ENCODE measurements at places on chromosomes 6 and 20.
A peak's percentile ranks its signal among the peaks of the same experiment; 100 is the strongest.

GRCh38 chr20:32495217-32495565 is 89.9 kb downstream of the NOL4L start:
- no peak for DNase-seq

DNA sequence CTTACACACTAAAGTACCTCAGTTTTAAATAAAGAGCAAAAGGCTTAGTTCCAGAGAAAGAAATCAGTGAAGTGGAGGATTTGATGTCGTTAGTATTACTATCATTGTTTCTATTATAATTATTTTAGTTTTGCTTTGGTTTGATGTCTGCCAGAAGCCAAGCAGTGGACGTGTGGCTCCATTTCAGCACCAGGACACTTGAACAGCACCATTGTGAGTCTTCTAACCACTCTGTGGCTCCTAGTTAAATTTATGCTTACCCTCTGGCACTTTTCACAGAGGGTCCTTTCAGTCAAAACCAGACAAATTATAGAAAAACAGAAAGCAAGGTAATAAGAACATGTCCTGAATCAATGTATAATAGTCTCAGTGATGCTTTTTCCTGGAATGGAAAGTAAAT is 3.4 kb downstream of the COL9A1 start:
- DNase-seq, result no peak

- DNase-seq, result peak; percentile 60
Measured at GRCh38 chr6:37222125-37222967, 35.2 kb upstream of the TBC1D22B start.

- no peak for DNase-seq
Measured at GRCh38 chr6:37861452-37861851, 41.9 kb downstream of the ZFAND3 start.

DNA sequence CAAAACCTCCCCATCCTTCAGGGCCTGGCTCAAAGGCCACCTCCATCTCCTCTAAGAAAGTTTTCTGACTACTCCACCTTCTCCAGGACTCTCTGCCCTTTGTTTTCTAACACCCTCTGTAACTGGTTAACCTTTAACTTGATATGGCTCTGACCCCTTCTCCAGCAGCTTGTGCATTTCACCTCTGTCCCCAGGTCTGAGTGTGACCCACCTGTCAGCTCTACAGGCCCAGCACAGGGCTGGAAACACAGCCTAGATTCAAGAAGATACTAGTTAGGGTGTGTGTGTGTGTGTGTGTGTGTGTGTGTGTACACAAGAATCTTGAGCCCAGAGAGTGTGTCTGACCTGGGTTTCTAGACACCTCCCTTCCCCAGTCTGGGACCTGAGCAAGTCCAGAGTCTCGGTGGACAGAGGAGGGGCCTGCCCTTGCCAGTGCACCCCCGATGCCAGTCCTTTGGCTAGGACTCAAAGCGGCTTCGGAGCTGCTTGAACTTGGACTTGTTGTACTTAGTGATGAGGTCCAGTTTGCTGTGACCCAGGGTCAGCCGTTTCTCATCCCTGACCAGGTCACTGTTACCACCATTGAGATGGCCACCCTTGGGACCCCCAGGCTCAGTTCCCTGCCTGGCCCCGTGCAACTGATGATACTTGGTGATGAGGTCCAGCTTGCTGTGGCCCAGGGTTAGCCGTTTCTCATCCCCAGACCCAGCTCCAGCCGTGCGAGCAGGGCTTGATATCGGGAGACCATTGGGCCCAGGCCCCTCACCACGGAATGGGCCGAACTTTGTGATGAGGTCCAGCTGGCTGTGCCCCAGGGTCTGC is 1.7 kb upstream of the EIF6 start:
- no peak for DNase-seq

- no peak for DNase-seq
Measured at GRCh38 chr6:72849346-72849745, 227.5 kb downstream of the KCNQ5 start.

DNA sequence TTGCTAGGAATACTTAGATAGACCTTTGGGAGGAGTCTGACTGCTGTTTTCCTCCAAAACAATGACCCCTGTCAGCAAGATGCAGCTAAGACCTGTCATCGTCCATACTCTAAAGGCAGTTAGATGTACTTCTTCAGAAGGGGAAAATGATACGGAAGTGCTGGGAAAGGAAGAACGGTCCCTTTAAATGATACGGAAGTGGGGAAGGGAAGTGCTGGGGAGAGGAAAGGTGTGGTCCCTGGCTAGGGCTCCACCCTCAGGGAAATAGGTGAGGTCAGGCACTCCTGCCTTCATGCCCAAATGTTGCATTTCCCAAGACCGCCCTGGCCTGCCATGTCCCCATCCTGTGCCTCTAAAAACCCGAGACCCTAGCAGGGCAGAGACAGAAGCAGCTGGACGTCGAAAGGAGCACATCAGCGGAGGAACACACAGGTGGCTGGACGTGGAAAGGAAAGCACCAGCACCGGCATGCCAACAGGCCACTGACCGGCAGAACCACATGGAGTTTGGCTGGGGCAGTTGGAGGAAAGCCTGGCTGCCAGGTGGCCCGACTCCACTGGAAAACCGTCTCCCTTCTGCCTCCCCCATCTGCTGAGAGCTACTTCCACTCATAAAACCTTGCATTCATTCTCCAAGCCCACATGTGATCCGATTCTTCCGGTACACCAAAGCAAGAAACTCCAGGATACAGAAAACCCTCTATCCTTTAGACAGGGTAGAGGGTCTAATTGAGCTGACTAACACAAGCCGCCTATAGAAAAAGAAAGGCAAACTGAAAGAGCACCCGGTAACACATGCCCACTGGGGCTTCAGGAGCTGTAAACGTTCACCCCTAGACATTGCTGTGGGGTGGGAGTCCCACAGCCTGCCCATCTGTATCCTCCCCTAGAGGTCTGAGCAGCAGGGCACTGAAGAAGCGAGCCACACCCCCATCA is 94.6 kb downstream of the FAXC start:
- no peak for DNase-seq

DNA sequence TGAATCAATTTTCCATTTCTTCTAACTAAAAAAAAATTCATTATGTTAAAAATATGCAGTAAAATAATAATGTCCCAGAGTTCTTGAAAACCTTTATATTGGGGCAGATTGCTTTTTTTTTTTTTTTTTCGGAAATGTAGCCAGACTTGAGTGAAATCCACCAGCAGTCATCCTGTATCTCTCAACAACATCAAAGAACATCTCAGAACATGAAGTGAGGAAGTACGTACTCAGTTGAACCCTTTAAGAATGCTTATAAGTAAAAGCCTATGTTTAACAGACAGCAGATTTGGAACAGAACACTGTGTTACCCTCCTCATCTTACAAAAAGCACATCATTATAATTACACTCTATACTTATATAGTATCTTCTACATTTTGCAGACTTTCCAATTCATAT is 51.0 kb upstream of the SUPT3H start:
- no peak for DNase-seq

DNA sequence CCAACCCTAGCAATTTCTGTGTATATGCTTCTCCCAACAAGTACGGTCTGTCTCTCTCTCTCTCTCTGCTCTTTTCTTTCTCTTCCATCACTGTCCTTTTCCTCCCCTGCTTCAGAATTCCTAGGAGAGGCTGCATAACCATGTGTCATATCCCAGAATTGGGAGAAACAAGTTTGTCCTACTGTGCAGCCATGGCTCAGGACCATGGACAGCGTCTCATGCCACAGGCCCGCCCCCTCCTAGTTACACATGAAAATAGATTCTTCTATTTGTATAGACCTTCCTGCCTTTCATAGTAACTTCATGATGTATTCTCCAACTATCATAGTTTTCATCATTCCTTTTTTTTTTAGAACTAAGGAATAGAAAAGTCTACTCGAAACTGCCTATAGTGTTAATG is 98.0 kb downstream of the FNDC1 start:
- no peak for DNase-seq

DNA sequence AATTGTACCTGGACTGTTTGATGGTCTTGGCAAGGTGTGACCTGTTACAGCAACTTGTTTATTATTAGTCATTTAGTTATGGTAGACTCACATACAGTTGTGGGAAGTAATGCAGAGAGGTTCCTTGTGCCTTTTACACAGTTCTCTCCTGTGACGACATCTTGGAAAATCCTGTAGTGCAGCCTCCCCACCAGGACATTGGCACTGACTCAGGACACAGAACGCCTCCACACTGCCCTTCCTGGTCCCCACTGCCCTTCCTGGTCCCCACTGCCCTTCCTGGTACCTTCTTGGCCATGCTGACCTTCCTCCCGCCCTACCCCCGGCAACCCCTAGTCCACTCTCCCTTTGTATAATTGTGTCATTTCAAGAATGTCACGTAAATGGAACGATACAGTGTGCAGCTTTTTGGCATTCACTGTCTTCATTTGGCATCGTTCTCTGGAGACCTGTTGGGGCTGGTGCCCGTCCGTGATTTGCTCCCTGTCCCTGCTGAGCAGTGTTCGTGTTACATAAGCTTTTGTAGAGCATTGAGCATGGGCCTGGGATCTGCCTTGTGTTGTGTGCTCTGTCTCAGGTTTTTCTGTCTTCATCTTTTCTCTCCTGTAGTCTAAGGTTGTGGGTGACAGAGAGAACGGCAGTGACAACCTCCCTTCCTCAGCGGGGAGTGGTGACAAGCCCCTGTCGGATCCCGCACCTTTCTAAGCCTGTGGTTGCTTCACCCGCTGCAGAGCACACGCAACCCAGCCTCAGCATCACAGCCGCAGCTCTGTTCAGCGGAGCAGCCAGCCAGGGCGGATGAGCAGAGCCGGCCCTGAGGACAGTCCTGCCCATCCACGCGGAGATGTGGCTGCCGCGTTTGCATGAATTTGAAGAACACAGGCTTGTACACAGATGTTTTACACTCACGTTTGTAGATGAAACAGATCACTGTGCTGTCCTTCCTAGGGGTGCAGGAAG is 5.4 kb upstream of the DNAJC5 start:
- no peak for DNase-seq

- DNase-seq, result no peak
Measured at GRCh38 chr6:124371974-124372475, 568.4 kb downstream of the NKAIN2 start.

GRCh38 chr6:36717871-36718540 is 20.4 kb downstream of the RAB44 start:
- DNase-seq, result no peak

DNA sequence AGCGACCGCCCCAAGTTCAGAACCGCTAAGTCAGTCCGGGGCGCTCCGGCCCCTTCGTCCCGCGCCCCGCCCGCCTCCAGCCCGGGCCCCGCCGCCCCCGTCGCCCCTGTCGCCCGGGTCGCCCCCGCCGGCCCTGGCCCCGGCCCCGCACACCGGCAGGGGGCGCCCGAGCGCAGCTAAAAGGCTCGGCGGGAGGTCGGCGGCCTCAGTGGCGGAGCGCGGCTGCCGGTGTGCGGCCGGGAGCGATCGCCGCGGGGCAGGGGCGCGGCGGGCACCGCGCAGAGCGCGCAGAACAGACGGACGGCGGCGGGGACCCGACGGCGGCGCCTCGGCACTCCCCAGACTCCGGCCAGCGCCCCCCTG is at the start of gene FNDC1:
Gene FNDC1, plus strand, starts transcription at position 208 of the 363 bp plus-strand sequence. CDS start 197 bp downstream, outside the sequence.
- no peak for DNase-seq

- no peak for DNase-seq
Measured at GRCh38 chr6:165939601-165940290, 227.9 kb downstream of the TBXT start.

DNA sequence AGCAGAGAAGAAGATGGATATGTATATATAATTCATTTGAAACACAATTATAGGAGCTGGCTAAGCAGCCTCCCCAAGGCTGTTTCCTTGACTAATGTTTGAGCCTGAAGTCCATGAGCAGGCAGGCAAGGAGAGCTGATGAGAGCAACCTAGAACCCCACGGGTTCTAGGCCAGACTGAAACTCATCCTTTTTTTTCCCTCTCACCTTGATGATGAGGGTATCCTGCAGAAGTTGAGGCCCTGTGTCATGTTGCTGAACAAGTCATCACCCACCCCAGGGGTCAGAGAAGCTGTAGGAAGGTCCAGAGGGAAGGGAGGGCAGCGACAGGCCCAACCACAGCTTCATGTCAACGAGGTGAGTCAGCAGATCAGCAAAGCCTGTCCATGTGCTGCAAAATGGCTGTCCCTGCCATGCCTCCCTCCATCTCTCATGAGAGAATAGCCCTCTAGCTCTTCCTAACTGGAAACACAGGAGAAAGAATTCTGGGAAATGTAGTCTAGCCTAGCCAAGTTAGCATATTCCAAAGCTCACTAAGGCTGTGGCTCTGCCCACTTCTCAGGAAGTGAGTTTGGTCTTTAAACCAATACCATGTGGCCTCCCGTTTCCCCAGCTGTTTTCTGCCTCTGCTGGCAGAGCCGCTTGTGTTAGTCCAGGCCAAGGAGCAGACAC is 91.3 kb upstream of the DTNBP1 start:
- peak; percentile 61 for DNase-seq

GRCh38 chr20:14526891-14527290 is 189.5 kb upstream of the FLRT3 start:
- DNase-seq, result no peak

GRCh38 chr6:91281901-91282300 is 695.0 kb upstream of the MAP3K7 start:
- no peak for DNase-seq

- DNase-seq, result no peak
Measured at GRCh38 chr6:27251112-27251605, 3.7 kb downstream of the PRSS16 start.

- DNase-seq, result no peak
Measured at GRCh38 chr6:152595499-152595898, 41.7 kb downstream of the SYNE1 start.

DNA sequence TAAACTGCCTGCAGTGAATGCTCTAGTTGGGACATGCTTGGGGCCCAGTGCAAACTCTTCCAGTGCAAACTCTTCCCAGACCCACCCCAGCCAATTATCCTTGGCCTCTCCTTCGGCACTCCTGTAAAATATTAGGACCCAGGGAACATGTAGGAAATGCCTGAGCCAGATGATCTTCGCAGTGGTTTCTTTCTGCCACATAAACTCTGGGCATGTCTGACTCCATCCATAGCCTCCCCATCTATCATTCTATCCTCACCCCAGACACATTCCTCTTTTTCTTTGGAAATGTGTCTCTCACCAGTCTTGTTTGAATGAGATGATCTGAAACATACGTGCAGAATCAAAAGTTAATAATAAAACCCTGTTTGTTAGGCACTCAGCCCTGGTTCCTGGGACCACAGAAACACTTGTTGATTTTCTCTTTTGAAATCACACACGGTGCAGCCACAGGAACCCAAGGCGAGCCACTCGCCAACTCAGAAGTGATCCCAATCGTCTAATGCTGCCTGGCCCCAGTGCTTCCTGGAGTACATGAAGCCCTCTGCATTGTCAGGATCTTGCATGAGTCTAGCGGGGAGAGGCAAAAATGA is 108.9 kb upstream of the CST7 start:
- DNase-seq, result no peak

GRCh38 chr6:111758608-111759329 is 114.5 kb downstream of the FYN start:
- DNase-seq, result no peak
